ENCODE measurements at places on chromosomes 5 and 9. TPM values are rescaled to one million over a fixed set of nuclear protein-coding genes. Genes with fewer than 3 reads are reported as not detected.

The CTNNAL1 gene
- total RNA-seq, result 20.9 TPM

The SLCO6A1 gene
- not detected for total RNA-seq

The MELK gene
- 59.2 TPM for total RNA-seq

The NDST1 gene
- 4.8 TPM for total RNA-seq

The GFPT2 gene
- 0.42 TPM for total RNA-seq

The FBP1 gene
- 0.46 TPM for total RNA-seq

The GADD45G gene
- 3.8 TPM for total RNA-seq

The SGCD gene
- 0.02 TPM for total RNA-seq

The CCDC112 gene
- 0.89 TPM for total RNA-seq

The FGD3 gene
- 36.4 TPM for total RNA-seq

The DIPK1B gene
- not detected for total RNA-seq

The LCN10 gene
- total RNA-seq, result 1.1 TPM

The CCL27 gene
- 0.44 TPM for total RNA-seq

The KIF27 gene
- total RNA-seq, result 3.0 TPM

The ARL10 gene
- total RNA-seq, result 16.7 TPM

The KIAA1958 gene
- 7.8 TPM for total RNA-seq

The BTNL8 gene
- not detected for total RNA-seq

The PCDHA1 gene
- total RNA-seq, result not detected

The GABRA6 gene
- total RNA-seq, result not detected

The KIF4B gene
- 0.04 TPM for total RNA-seq

The CDC20B gene
- 0.08 TPM for total RNA-seq

The SPINK4 gene
- total RNA-seq, result not detected

The SERF1A gene
- total RNA-seq, result 9.9 TPM

The LCN1 gene
- not detected for total RNA-seq
